ENCODE measurements at places on chromosomes 16 and 17. TPM values are rescaled to one million over a fixed set of nuclear protein-coding genes. Genes with fewer than 3 reads are reported as not detected.

- DNase-seq, result no peak
Observed at GRCh38 chr17:53627511-53627910, 195.2 kb upstream of the KIF2B start.

DNA sequence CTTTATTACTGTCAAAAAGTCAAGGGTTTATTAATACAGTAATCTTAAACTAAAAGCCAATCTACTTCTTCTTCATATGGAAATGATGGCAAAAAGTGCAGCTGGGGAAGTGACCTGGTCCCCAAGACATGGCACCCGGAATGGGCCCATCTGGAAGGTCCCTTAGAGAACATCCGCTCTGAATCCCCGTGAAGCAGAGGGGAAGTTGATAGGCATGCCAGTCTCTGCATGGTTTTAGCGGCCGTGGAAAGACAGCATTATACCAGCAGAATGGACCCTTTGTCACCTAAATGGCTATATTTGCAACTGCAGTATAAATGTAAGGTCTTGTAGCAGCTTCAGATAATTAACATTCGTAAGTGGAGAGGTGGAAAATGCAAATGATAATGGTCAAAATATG lies 32.4 kb downstream of the COTL1 start:
- no peak for DNase-seq

DNA sequence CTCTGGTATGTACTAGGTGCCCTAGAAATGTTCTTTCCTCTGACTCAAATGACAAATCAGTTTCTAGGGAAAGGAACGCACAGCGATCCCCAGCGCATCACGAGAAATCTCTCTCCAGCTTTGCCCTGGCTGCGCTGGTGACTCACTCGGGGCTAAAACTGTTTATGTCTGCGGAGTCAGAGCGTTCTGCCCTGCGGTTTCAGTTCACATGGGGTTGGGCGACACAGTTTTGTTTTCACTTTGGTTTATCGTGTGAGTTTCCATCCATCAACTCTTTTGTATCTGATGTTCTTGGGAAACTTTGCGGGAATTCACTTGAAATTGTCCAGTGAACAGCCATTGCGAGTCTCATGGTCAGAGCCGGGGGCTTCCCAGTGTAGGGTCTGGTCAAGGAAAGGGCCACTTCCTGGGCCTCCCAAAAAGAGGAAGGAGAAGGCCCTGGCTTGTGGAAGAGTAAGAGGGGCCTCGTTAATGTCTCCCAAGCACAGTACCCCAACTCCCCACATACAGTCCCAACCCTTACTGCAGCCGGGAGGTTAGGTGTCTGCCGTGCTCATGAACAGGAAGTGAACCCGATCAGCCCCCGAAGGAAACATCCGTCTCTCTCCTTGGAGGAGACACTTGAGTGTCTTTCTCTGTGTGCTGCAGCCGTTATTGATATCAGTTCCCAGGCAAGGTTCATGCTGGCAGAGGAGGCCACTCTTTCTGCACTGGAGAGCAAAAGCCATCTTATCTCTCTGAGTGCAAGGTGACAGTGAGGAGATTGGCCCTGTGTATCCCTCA lies 643.2 kb downstream of the WWOX start:
- no peak for DNase-seq

DNA sequence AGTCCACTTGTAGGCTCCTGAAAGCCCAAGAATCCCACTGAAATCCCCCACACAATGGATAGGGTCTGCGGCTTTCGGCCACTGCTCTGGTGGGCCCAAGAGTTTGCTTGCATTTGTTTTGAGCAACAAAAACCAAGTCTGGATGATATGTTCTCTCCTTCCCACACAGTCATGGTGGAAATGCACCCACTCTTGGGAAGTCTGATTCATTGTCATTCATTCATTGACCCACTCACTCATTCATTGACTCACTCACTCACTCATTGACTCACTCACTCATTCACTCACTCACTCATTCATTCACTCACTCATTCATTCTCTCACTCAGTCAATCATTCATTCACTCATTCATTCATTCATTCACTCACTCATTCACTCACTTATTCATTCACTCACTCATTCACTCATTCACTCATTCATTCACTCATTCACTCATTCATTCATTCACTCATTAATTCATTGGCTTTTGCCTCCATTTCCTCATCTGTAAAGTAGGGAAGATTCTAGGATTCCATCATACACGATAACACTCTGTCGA lies 2.2 kb upstream of the CA5A start:
- DNase-seq, result no peak

GRCh38 chr16:50696575-50697420 lies 3.4 kb downstream of the NOD2 start:
- peak; percentile 48 for DNase-seq

GRCh38 chr16:30551781-30552180 lies 6.4 kb downstream of the ZNF764 start:
- no peak for DNase-seq

GRCh38 chr17:74194682-74195081 lies 8.8 kb upstream of the RPL38 start:
- no peak for DNase-seq

DNA sequence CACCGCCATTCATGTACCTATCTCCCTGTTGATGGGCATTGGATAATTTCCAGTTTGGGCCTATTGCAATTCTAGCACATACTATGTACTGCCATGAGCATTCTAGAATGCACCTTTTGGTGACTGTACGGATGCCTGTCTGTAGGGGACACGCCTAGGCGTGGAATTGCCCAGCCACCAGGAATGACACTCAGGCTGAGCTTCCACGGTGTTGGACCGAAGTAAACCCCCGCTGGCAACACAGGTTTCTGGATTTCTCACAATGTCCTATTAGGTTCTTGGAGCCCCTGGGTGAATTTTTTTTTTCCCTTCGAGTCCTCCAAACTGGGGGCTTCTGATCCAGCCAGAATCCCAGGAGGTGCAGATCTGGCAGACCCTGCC lies 146.6 kb downstream of the IRF8 start:
- DNase-seq, result no peak

- DNase-seq, result peak; percentile 25
Observed at GRCh38 chr17:36703860-36704266, 102.5 kb downstream of the MRM1 start.

- no peak for DNase-seq
Observed at GRCh38 chr17:65103896-65104295, 33.3 kb upstream of the RGS9 start.

- no peak for DNase-seq
Observed at GRCh38 chr16:2968368-2968737, 795 bp upstream of the PAQR4 start.

DNA sequence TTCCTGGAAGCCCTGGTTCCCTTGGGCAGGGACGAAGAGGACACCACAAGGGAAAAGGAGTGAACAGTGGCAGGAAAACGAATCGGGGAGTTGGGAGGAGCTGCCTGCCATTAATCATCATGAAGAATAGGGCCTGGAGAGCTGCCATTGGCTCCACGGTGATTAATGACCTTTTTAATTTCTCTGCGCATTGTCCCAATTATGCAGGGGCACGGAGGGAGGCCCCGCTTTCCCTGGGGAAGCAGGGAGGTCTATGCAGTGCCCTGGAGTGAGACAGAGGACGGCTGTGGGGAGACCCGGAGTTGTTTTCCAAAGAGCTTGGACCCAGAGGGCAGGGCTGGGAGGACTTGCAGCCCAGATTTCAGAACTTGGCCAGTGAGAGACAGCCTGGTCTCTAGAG lies 338.9 kb upstream of the C16orf82 start:
- DNase-seq, result no peak

DNA sequence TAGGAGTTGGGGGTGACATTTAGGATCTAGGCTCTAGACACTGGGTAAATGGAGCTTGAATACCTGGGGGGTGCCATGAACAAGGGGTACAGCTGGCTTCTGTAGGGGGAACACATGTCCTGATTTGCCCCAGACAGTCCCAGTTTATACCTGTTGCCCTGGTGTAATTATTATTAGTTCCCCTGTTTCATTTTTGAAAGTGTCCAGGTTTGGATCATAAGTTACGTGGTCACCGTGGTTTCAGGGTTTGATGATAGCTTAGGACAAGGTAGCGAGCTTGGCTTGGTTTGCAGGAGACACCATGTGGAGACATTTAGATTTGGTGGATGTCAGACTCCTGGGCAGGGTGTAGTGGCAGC lies 5.5 kb downstream of the MLLT6 start:
- no peak for DNase-seq

DNA sequence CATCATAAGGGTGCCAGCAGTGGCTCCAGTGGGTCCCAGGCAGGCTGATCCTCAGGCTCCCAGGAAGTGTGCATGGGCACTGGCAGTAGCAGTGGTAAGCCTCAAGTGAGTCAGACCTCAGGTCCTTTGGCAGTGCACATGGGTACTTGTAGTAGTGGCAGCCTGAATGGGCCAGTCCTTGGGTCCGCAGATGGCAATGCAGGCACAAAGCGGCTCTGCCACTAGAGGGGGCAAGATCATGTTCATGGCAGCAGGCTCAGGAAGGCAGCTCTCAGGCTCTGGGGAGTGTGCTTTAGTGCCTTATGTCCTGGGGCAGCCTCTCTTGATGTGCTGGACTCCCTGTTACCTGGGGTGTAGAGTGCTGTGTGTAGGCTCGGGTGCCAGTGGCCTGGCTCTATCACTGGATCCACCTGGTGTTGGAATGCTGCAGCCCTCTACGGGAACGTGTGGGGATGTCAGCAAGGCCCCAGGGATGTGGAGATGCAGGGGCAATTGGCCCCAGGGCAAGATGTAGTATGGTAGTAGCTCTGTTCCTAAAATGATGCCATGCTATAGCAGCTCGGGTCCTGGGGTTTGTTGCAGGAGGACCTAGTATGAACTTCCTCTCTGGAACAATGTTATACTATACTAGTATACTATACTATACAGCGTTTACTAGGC lies 11.0 kb downstream of the ACSM3 start:
- peak; percentile 85 for DNase-seq

GRCh38 chr17:2704890-2705248 lies 6.7 kb downstream of the CLUH start:
- no peak for DNase-seq

DNA sequence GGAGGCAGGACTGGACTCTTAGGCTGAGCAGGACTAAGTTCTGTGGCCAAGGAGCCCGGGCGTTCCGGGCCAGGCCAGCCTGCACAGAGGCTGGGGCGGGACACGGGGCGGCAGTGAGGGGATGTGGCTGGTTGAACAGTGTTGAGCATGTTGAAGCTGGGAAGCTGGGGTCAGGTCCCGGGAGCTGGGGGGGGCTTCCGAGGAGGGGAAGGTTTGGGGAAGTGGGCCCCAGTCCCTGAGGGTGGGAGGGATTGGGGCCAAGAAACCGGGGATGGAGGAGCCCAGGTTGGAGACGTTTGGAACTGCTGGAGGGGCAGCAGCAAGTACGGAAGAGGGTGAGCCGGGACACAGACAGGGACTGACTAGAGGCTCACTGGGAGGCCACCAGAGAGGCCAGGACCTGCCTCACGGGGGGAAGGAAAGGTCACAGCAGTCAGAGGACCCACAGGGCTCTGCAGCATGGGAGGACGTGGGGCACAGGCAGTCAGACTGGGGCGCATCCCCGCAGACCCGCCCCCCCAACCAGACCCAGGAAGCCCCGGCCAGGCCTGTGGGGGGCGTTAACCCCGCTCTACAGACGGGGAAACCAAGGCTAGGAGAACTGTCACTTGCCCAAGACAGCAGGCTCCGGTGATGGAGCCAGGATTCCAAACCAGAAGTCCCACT lies 9.5 kb downstream of the TAX1BP3 start:
- DNase-seq, result no peak

Gene LGALS9B
- not detected for total RNA-seq

Gene CNGB1
- total RNA-seq, result not detected

Gene CRYBA1
- total RNA-seq, result not detected

Gene MPO
- not detected for total RNA-seq

Gene TEKT1
- total RNA-seq, result not detected

Measured in HT-29 (cell line).